ENCODE measurements at places on chromosomes 5 and 9. TPM values are rescaled to one million over a fixed set of nuclear protein-coding genes. Genes with fewer than 3 reads are reported as not detected.

- no peak overlapping the region for H3K4me3 ChIP-seq
- no peaks in the 10 kb centered on the region for H3K36me3 ChIP-seq
- no peak overlapping the region for H3K27ac ChIP-seq
- H3K27me3 ChIP-seq, result peaks cover 7% of the 10 kb centered on the region
Observed at GRCh38 chr9:19456426-19456825, 47.6 kb downstream of the ACER2 start.

- peaks cover 6% of the 10 kb centered on the region for H3K36me3 ChIP-seq
- no peak for DNase-seq
- H3K4me3 ChIP-seq, result no peak overlapping the region
- no peak overlapping the region for H3K27ac ChIP-seq
- H3K4me1 ChIP-seq, result no peaks in the 10 kb centered on the region
Observed at GRCh38 chr5:175772747-175773533, 98.4 kb upstream of the CPLX2 start.

DNA sequence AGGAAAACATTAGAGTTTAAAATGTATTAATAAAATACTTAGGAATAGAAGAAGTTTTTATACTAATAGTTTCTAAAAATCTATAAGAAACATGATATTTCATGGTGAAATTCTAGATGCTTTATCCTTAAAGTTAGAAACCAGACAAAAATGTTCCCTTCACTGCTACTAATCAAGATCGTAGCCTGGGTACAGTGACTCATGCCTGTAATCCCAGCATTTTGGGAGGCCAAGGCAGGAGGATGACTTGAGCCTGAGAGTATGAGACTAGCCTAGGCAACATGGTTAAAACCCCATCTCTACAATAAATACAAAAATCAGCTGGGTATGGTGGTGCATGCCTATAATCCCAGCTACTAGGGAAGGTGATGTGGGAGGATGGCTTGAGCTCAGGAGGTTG lies 30.4 kb upstream of the KLF9 start:
- peaks cover 3% of the 10 kb centered on the region for H3K4me1 ChIP-seq
- peaks cover 5% of the 10 kb centered on the region for H3K27me3 ChIP-seq
- no peak for DNase-seq
- H3K4me3 ChIP-seq, result no peak overlapping the region

GRCh38 chr5:178210686-178211085 lies 6.4 kb downstream of the HNRNPAB start:
- peaks cover 41% of the 10 kb centered on the region for H3K4me1 ChIP-seq
- DNase-seq, result no peak
- H3K27ac ChIP-seq, result peak overlapping the region; percentile 47
- H3K36me3 ChIP-seq, result peaks cover 10% of the 10 kb centered on the region
- no peaks in the 10 kb centered on the region for H3K27me3 ChIP-seq

GRCh38 chr9:35691757-35692301 lies 2.1 kb upstream of the TPM2 start:
- H3K4me1 ChIP-seq, result peaks cover 25% of the 10 kb centered on the region
- H3K27me3 ChIP-seq, result no peaks in the 10 kb centered on the region
- DNase-seq, result no peak
- no peaks in the 10 kb centered on the region for H3K36me3 ChIP-seq

- H3K27ac ChIP-seq, result no peak overlapping the region
- no peak overlapping the region for H3K4me3 ChIP-seq
- DNase-seq, result no peak
- peaks cover 7% of the 10 kb centered on the region for H3K36me3 ChIP-seq
Observed at GRCh38 chr9:91771027-91771426, 179.0 kb downstream of the ROR2 start.

GRCh38 chr9:135978642-135979546 lies 17.7 kb upstream of the UBAC1 start:
- DNase-seq, result peak; percentile 39
- H3K27ac ChIP-seq, result no peak overlapping the region
- H3K36me3 ChIP-seq, result no peaks in the 10 kb centered on the region
- peak overlapping the region; percentile 73 for H3K4me3 ChIP-seq
- peaks cover 13% of the 10 kb centered on the region for H3K4me1 ChIP-seq

GRCh38 chr5:147483188-147483790 lies 26.6 kb downstream of the DPYSL3 start:
- no peak for DNase-seq
- no peak overlapping the region for H3K4me3 ChIP-seq
- H3K27me3 ChIP-seq, result peaks cover 30% of the 10 kb centered on the region

- H3K4me3 ChIP-seq, result no peak overlapping the region
- no peaks in the 10 kb centered on the region for H3K36me3 ChIP-seq
- H3K27me3 ChIP-seq, result no peaks in the 10 kb centered on the region
- no peaks in the 10 kb centered on the region for H3K4me1 ChIP-seq
- H3K27ac ChIP-seq, result no peak overlapping the region
Observed at GRCh38 chr9:71001780-71002386, 119.5 kb downstream of the TRPM3 start.

GRCh38 chr5:107809201-107810034 lies 138.7 kb upstream of the EFNA5 start:
- no peak overlapping the region for H3K27ac ChIP-seq
- no peaks in the 10 kb centered on the region for H3K36me3 ChIP-seq
- H3K4me3 ChIP-seq, result no peak overlapping the region
- no peaks in the 10 kb centered on the region for H3K4me1 ChIP-seq
- no peak for DNase-seq

DNA sequence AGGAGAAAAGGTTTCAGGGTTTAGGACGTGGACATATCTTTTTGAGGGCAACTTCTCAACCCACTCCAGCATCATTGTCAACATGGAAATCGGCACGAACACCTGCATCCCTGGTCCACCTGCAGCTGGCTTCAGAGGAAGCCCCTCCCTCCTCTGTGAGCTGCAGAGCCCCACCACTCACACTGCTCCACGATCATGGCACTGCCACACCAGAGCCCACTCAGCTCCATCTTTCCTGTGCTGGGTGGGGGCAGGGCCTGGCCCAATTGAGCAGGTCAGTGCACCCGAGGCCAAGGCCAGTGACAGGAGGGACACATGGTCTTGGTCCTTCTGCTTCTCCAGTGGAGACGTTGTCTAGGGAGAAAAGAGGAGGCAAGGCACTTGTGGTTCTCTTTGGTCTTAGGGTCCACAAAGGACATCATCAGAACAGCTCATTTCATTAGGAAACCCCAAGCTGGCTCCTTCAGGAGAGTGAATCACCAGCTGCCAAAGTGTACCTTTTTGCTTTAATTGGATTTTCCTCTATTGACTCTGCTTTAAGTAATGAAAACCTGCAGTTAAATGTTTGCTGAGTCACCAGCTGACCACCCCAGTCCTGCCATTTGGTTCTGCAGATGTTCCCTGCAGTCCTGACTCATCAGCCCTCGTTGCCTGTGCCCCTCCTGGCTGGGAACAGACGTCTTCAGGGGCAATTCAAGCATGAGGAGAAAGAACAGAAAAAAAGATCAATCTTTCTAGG lies 56.2 kb downstream of the UBE2QL1 start:
- H3K4me1 ChIP-seq, result no peaks in the 10 kb centered on the region
- H3K36me3 ChIP-seq, result peaks cover 2% of the 10 kb centered on the region

DNA sequence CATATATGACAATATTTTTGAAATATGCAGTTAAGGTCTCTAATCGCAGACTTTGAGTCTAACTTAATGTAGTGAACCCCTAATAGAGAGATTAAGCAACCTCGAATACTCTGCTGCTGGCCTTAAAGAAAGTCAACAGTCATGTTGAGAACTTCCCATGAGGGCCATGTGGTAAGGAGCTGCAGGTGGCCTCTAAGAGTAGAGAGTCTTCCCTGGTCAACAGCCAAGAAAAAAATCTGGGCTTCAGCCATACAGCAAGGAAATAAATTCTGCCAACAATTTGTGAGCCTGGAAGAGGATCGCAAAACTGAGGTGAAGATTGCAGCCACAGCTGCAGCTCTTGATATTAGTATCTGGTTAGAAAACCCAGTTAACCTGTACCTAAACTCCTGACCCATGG lies 935.2 kb upstream of the TYRP1 start:
- DNase-seq, result no peak
- H3K27me3 ChIP-seq, result no peaks in the 10 kb centered on the region
- no peaks in the 10 kb centered on the region for H3K4me1 ChIP-seq
- H3K27ac ChIP-seq, result no peak overlapping the region
- no peak overlapping the region for H3K4me3 ChIP-seq
- H3K36me3 ChIP-seq, result no peaks in the 10 kb centered on the region

DNA sequence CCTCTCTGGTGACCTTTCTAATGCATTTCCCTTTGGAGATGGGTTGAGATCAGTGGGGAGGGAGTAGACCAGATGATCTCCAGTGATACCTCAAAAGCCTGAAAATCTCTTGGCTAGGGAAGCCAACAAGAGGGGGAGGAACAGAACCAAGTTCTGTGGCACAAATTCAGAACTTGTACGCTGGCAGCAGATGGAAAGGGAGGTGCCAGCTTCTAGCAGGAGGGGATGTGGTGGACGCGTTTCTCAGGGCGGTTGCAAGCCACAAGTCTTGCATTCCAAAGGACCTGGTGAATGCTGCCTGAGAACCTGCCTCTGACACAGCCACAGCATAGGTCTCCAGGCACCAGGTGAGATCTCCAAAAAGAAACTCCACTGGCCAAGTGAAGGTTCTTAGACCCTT lies 13.4 kb downstream of the SLIT3 start:
- H3K4me3 ChIP-seq, result no peak overlapping the region
- H3K27ac ChIP-seq, result no peak overlapping the region
- H3K4me1 ChIP-seq, result no peaks in the 10 kb centered on the region

DNA sequence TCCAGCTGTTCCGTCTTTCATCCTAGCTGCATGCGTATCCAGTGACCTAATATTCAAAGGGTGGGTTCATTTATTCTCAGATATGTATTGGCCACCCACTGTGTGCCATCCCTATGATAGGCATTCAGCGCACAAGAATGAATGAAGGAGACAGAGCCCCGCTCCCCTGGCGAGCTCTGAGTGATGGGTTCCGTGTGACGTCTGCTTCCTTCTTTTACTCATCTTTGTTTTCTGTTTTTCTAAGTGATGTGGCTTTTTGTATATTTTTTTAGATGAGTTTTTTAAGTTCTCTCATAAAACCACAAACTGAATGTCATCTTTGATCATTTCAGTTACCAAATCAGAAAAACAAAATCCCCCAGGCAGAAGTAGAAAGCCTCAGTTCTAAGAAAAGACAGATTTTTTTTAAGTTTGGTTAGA lies 168.3 kb upstream of the OTULINL start:
- peak; percentile 26 for DNase-seq
- H3K4me3 ChIP-seq, result peak overlapping the region; percentile 72
- peaks cover under 1% of the 10 kb centered on the region for H3K36me3 ChIP-seq
- H3K27ac ChIP-seq, result peak overlapping the region; percentile 98
- peaks cover 46% of the 10 kb centered on the region for H3K4me1 ChIP-seq

- peaks cover 2% of the 10 kb centered on the region for H3K36me3 ChIP-seq
- H3K4me1 ChIP-seq, result peaks cover 6% of the 10 kb centered on the region
- no peak overlapping the region for H3K27ac ChIP-seq
- no peak for DNase-seq
- no peaks in the 10 kb centered on the region for H3K27me3 ChIP-seq
Observed at GRCh38 chr9:112086627-112087026, 88.5 kb downstream of the SUSD1 start.

DNA sequence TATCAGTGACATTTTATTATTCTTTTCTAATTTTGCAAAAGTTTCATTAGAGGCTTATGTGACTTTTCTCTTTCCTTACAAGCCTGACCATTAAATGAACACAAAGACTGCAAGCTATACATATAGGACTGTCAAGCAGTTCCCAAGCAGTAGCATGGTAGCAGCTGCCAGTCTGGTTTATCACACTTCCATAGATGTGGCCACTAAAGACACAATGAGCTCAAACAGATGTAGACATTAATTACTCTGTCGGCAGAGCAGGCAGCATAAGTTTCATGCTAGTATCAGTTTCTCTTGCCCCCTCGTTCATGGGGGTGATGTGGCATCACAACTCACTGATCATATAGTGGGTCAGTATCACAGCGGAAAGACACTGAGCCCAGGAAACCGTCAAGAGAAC lies 89.5 kb downstream of the CDH10 start:
- H3K4me1 ChIP-seq, result no peaks in the 10 kb centered on the region
- H3K36me3 ChIP-seq, result no peaks in the 10 kb centered on the region
- no peak for DNase-seq
- no peak overlapping the region for H3K4me3 ChIP-seq
- H3K27ac ChIP-seq, result no peak overlapping the region

- H3K27me3 ChIP-seq, result no peaks in the 10 kb centered on the region
- H3K4me1 ChIP-seq, result no peaks in the 10 kb centered on the region
- no peak overlapping the region for H3K4me3 ChIP-seq
Observed at GRCh38 chr5:27087747-27088146, 49.4 kb upstream of the CDH9 start.

GRCh38 chr9:34994260-34994899 lies 4.8 kb downstream of the DNAJB5 start:
- peaks cover 9% of the 10 kb centered on the region for H3K36me3 ChIP-seq
- H3K4me3 ChIP-seq, result no peak overlapping the region
- H3K27me3 ChIP-seq, result no peaks in the 10 kb centered on the region

- no peak for DNase-seq
- peaks cover 62% of the 10 kb centered on the region for H3K27me3 ChIP-seq
- no peak overlapping the region for H3K4me3 ChIP-seq
Observed at GRCh38 chr5:133370036-133370831, 242.1 kb downstream of the FSTL4 start.

DNA sequence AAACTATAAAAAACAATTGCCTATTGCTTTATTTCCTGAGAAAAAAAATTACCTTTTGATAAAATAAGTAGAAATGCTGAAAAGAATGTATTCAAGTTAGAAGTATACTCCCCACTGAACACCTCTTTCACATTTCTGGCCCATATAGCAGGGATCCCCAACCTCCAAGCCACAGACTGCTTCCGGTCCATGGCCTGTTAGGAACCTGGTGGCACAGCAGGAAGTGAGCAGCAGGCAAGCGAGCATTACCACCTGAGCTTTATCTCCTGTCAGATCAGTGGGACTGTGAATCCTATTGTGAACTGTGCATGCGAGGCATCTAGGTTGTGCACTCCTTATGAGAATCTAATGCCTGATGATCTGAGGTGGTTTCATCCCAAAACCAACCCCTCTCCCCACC lies 563.9 kb downstream of the RAB3C start:
- DNase-seq, result no peak
- peaks cover 16% of the 10 kb centered on the region for H3K4me1 ChIP-seq
- H3K27me3 ChIP-seq, result no peaks in the 10 kb centered on the region
- no peaks in the 10 kb centered on the region for H3K36me3 ChIP-seq

GRCh38 chr9:135716045-135716444 lies 14.1 kb downstream of the KCNT1 start:
- peaks cover 54% of the 10 kb centered on the region for H3K27me3 ChIP-seq
- H3K36me3 ChIP-seq, result no peaks in the 10 kb centered on the region
- peaks cover 4% of the 10 kb centered on the region for H3K4me1 ChIP-seq
- no peak overlapping the region for H3K4me3 ChIP-seq
- no peak for DNase-seq

- H3K4me3 ChIP-seq, result no peak overlapping the region
- no peak for DNase-seq
- H3K27me3 ChIP-seq, result no peaks in the 10 kb centered on the region
- H3K36me3 ChIP-seq, result no peaks in the 10 kb centered on the region
Observed at GRCh38 chr9:12933957-12934356, 159.1 kb downstream of the LURAP1L start.

- H3K27me3 ChIP-seq, result no peaks in the 10 kb centered on the region
- no peak overlapping the region for H3K4me3 ChIP-seq
- H3K36me3 ChIP-seq, result no peaks in the 10 kb centered on the region
- DNase-seq, result no peak
- peaks cover 16% of the 10 kb centered on the region for H3K4me1 ChIP-seq
Observed at GRCh38 chr5:83337453-83338035, 134.0 kb upstream of the VCAN start.

TBC1D2 gene
- total RNA-seq, result 7.8 TPM

PCDHGA5 gene
- 0.16 TPM for total RNA-seq

TESK1 gene
- total RNA-seq, result 31.7 TPM

PHF24 gene
- not detected for total RNA-seq

NADK2 gene
- total RNA-seq, result 10.4 TPM

DND1 gene
- total RNA-seq, result 1.2 TPM

PDE4D gene
- 207 TPM for total RNA-seq

ANKRD31 gene
- 0.37 TPM for total RNA-seq

MARCOL gene
- not detected for total RNA-seq

PCDH1 gene
- total RNA-seq, result 0.87 TPM

AFAP1L1 gene
- total RNA-seq, result 0.52 TPM

TAF11L11 gene
- not detected for total RNA-seq

All from T-helper 17 cell (primary cell).